ENCODE measurements at places on chromosomes 12 and 14.

DNA sequence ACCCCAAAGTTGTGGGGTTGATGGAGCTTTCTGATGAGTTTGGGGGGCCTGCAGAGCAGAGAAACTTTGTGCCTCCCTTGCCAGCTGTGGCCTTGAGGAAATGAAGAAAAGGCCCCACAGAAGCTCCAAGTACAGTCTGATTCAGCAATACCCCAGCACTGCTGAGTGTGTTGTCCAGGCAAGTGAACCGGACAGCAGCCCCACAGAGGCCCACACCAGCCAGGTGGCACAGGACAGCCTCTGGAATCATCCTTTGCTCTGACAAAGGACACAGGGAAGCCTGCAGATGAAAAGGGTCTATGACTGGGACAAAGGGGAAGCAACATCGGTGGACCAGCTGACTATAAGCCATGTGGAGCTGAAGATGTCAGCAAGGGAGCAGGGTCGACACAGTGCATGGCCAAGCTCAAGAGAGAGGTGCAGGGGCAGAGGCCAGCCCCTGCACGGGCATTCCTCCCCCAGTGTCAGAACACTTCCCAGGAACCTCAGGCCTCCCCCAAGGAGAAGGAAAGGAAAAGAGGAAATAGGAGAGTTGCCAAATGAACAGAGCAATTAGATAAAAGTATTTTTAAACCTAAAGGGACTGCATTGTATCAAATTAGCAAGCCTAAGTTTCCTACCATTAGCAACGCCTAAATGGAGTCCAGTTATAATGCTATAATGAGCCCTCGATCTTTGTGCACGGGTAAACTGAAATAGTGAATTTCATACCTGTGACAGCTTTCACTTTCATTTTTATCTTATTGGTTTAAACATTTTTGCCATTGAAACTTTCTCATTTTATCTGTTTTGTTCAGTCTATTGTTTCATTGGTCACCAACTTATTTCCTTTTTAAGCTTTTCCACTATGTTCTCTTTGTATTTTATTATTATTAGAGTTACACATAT is 46.3 kb upstream of the PTGDR start:
- no peak for DNase-seq

DNA sequence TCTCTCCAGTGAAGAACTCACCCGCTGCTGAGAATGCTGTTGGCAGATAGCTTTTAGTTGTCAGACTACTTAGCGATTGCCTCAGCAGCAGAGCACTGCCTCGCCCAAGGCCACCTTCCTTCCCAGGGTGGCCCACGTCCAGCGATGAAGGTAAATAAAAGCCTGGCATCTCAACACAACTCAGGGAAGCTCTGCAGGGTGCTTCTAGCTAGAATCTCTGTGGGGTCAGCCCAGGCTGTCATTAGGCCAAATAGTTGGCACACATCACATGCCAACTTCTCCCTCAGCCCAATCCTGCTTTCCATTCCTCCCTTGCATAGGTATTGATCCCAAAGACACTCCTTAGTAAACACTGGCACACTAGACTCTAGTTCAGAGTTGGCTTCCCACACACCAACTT is 368.1 kb upstream of the TMTC1 start:
- DNase-seq: no peak

DNA sequence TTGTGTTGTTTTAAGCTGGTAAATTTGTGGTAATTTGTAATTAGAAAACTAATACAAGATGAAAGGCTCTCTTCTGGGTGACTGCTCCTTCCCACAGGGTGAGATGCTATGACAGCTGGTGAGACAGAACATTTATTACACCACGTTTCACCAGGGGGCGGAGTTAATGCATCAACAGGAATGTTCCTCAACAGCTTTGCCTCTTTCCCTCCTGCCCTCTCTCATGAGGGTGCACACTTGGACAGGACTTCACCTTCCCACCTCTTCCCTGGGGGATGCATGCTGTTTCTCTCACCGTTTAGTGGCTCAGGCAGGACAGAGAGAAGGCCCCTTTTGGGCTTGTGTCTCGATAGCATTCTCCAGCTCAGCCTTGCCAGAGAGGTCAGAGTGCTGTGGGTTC is 13.4 kb upstream of the PPP1R1A start:
- no peak for DNase-seq

GRCh38 chr12:46439793-46440511 is 67.4 kb upstream of the SLC38A2 start:
- DNase-seq: no peak

- no peak for DNase-seq
Observed at GRCh38 chr12:20508962-20509361, 140.6 kb downstream of the PDE3A start.

- no peak for DNase-seq
Observed at GRCh38 chr12:94193168-94193567, 44.8 kb downstream of the PLXNC1 start.

DNA sequence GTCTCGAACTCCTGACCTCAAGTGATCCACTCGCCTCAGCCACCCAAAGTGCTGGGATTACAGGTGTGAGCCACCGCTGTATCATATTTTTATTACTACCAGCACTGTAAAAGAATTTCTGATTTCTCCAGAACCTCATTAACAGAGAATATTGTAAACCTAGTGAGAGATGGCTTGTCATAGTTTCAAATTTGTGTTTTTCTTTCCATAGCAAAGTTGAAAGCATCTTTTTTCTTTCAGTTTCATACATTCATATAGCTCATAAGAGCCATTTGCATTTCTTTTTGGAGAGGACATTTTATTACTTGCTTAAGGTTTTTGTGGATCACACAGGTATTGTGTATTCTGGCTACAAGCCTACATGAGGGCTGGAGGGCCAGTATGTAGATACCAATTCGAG is 58.0 kb downstream of the MIS18BP1 start:
- peak; percentile 2 for DNase-seq

GRCh38 chr12:30985814-30986452 is 59.4 kb downstream of the TSPAN11 start:
- DNase-seq: no peak

GRCh38 chr14:79540394-79540793 is 670.9 kb downstream of the DIO2 start:
- DNase-seq: no peak

GRCh38 chr12:68267892-68268396 is 14.5 kb upstream of the IL22 start:
- no peak for DNase-seq

DNA sequence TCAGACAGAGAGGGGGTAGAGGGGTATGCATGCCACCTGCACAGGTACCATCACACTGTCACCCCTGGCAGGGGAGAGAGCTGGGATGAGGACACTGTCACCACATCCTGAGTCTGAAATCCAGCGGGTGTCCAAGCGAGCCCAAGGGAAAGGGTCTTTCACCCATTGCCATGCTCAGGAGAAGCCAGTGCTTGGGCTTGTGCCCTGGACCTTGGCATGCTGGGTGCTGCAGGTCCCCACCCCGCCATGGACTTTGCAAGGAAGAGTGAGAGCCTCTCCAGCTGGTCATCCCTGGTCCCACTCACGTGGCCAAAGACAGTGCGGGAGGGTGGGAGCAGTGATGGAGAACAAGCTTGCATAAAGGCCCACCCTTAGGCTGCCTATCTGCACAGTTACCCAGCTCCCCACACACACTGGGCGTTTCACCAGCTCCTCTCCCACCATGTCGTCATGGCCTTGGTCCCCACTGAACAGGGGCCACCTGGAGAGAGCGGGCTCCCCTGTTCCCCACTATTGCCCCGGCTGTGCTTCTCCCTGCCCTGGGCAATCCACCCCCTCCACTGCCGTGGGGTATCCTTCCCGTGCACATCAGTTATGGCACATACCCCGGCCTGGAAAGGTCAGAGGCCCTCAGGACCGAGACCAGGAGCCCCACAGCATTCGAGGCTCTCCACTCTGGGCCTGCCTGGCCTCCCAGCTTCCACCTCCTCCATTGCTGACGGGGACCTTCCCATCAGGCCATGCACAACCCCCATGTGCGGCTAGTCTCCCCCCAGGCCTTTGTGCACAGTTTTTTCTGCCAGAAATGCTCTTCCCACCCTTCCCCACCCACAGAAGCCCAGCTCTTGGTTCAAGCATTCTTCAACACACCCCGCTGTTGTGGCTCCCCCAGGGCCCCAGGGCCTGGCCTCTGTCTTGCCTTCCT is 58.6 kb upstream of the BCL11B start:
- no peak for DNase-seq

- DNase-seq: no peak
Observed at GRCh38 chr12:120536064-120536791, 2.1 kb downstream of the RNF10 start.

DNA sequence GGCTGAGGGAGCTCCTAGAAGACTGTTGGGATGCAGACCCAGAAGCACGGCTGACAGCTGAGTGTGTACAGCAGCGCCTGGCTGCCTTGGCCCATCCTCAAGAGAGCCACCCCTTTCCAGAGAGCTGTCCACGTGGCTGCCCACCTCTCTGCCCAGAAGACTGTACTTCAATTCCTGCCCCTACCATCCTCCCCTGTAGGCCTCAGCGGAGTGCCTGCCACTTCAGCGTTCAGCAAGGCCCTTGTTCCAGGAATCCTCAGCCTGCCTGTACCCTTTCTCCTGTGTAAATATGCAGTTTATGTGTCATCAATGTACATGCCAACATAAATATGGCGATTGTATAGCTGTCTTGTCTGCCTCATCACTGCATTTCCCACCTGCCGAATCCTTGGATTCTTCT is 7.5 kb downstream of the AMHR2 start:
- no peak for DNase-seq

DNA sequence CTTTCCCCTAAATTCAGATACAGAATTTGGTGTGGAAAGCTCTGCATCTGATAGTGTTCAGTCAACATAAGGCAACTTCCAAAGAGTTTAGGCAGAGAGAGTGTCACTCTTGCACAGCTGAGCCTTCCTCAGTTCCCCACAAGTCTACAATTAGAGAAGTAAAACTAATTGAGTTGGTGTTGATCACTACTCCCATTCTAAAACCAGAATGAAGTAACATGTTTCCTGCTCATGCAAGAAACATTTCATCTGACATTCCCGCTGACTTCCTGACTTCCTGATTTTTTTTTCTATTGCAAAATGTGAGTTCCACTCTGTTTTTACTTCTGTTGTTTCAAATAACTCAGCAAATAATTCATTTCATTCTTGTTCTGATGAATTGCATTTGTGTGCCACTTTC is 271.0 kb downstream of the ALG10B start:
- no peak for DNase-seq

DNA sequence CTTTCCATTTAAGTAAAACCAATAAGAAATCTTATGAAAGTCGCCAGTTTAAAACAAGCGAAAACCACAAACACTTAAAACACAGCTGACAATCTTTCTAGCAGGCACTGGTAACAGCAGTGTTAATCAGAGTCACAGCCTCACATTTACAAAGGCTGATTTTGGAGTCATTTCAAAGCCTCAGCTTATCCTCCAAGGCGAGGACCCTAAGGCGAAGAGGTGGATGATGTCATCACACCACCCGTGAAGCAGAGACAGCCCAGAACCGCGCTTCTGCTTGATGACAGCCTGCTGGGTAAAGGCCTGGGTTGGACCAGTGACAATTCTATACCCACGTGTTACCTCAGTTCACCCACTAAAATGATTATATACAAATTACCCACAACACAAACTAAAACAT is 10.1 kb downstream of the GOLGA3 start:
- no peak for DNase-seq

- DNase-seq: no peak
Observed at GRCh38 chr14:101929946-101930345, 34.4 kb upstream of the DYNC1H1 start.

DNA sequence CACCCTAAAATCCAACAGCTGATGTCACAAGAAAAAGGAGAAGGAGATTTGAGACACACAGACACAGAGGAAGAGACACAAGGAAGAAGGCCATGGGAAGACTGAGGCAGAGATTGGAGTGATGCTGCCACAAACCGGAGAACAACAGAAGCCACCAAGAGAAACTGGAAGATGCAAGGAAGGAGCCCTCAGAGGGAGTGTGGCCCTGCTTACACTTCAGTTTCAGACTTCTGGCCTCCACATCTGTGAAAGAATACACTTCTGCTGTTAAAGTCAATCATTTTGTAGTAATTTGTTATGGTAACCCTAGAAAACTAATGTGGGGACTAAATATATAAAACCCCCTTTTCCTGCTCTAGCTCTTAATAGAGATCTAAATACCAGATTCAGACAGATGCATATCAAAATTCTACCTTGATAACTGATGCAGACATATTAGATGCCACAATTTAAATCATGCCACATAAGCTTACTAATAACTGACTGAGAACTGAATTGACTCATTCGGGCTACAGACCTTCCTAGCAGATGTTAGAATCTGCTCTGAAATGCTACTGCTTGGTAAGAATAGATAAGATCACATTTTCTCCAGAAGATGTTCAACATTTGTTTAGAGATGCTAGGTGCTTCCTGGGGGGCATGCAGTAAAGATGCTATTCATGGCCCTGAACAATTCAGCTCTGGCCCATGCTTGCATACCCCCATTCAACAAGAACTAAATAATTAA is 113.1 kb upstream of the CCND2 start:
- DNase-seq: no peak

GRCh38 chr12:18224745-18225144 is 36.6 kb upstream of the PIK3C2G start:
- no peak for DNase-seq

DNA sequence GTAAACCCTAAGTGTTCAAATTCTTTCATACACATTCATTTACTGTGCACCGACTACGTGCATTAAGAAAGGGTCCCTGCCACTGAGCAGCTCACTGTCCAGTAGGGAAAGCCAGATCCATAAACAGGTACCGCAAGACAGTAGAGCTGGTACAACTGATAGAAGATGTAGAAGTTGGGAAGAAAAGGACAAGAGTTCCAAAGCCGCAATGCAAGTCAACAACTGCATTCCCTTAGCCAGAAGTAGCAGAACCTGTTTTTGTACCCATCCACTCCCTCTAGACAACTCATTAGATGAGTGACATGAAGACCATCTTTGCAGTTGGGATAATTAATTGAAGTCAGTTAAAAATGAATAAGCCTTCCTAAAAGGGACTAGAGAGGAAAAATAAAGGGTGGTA is 1.3 kb downstream of the SENP1 start:
- no peak for DNase-seq

DNA sequence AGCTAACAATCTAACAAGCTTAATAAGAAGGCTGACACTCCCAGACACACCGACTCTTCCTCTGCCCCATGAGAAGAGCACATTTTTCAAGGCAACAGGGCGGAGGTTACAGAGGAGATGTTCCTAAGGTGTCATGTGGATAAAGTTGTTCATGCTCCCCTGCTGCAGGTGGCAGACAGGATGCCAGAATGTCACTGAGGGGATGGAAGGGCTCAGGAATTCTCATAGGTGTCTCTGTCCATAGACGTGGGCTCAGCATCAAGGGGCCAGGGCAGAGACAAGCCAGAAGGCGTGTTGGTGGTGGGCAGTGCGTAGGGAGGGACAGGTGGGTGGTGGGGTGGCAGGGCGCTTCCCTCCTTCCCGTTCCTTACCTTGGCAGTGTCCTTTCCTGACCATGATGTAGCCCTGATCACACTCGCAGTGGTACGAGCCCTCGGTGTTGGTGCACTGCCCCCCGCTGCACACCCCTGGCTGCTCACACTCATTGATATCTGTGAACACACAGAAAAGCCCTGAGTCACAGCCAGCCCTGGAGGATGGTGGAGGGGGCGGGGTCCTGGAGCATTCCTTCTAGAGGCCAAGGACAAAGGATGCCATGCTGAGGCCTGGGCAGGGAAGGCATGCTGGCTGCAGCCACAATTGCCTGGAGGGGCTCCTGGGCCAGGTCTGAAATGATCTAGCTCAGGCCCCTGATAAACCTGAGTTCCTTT is 23.0 kb downstream of the ISCA2 start:
- no peak for DNase-seq

GRCh38 chr14:41605550-41606281 is 960 bp upstream of the LRFN5 start:
- DNase-seq: no peak
